Stimulated activated CD4-positive, alpha-beta T cell treated with anti-CD3 and anti-CD28 coated beads, TNF-alpha, amount 100 ng/mL, for 24 hours (primary cell): ENCODE measurements at places on chromosomes 1 and 21.

- no peak for DNase-seq
These were observed 63.7 kb upstream of the DPT start for GRCh38 chr1:168792592-168793125.

- DNase-seq = no peak
These were observed 303.2 kb upstream of the FAM78B start for GRCh38 chr1:166470014-166470413.

GRCh38 chr1:21064057-21064456 is 112.6 kb downstream of the EIF4G3 start:
- DNase-seq = no peak

- DNase-seq = no peak
These were observed 2.3 kb upstream of the ATP2B4 start for GRCh38 chr1:203624341-203624712.

DNA sequence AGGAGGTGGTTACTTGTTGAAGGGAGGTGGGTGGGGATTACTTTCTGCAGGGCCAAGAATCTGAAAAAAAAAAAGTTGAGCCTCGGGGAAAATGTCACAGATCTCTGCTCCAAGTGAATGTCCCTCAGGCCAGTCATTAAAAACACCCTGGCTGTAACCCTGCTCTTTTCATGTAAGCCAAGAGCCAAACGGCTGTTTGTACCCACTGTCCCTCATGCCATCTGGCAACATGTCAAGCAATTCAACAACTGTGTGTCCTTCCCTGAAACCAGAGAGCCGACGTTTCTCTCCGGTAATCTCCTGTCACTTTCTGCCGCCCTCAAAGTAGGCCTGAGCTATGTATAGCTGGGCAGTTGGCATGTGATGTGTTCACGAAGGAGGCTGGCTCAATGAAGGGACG is 14.7 kb downstream of the CASQ2 start:
- no peak for DNase-seq
